ENCODE measurements at places on chromosomes 6 and 20. TPM values are rescaled to one million over a fixed set of nuclear protein-coding genes. Genes with fewer than 3 reads are reported as not detected.

The SRMS gene
- total RNA-seq: not detected

The OR10C1 gene
- total RNA-seq: not detected

The CDC25B gene
- total RNA-seq: 54.6 TPM

The CASS4 gene
- total RNA-seq: 3.0 TPM

The RNF39 gene
- total RNA-seq: not detected

The LY6G6D gene
- total RNA-seq: not detected

- DNase-seq: no peak
- H3K27ac ChIP-seq: no peak overlapping the region
- no peaks in the 10 kb centered on the region for H3K4me1 ChIP-seq
- no peaks in the 10 kb centered on the region for H3K36me3 ChIP-seq
- H3K4me3 ChIP-seq: no peak overlapping the region
- H3K27me3 ChIP-seq: no peaks in the 10 kb centered on the region
These were observed 35.3 kb upstream of the APCDD1L start for GRCh38 chr20:58550275-58551059.

DNA sequence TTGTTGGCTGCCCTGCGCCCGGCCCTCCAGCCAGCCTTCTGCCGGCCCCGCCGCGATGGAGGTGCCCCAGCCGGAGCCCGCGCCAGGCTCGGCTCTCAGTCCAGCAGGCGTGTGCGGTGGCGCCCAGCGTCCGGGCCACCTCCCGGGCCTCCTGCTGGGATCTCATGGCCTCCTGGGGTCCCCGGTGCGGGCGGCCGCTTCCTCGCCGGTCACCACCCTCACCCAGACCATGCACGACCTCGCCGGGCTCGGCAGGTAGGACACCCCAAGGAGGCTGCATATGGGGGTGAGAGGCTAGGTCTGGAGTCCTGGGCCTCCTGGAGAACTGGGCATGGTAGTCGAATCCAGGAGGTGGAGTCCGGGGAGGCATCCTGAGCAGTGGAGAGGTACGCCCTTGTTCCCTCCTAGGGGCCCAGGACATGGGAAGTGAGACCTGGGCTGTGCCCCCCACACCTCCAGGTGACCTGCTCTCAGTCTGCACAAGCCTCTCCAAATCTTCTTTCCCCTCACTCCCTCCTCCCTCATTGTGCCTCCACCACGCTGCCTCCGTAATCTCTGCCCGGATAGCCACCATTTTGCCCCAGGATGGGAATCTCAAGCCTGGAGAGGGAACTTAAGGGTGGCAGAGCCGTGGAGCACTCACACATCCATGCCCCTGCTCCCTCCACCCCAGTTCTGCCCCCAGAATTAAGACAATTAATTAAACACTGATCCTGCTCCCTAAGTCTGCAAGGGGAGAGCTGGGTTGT, 541 bp downstream of the CDC25B start:
- DNase-seq: no peak
- H3K36me3 ChIP-seq: peaks cover 31% of the 10 kb centered on the region
- peak overlapping the region; percentile 94 for H3K27ac ChIP-seq
- H3K27me3 ChIP-seq: no peaks in the 10 kb centered on the region
- H3K4me3 ChIP-seq: peak overlapping the region; percentile 98
- H3K4me1 ChIP-seq: peaks cover 45% of the 10 kb centered on the region

DNA sequence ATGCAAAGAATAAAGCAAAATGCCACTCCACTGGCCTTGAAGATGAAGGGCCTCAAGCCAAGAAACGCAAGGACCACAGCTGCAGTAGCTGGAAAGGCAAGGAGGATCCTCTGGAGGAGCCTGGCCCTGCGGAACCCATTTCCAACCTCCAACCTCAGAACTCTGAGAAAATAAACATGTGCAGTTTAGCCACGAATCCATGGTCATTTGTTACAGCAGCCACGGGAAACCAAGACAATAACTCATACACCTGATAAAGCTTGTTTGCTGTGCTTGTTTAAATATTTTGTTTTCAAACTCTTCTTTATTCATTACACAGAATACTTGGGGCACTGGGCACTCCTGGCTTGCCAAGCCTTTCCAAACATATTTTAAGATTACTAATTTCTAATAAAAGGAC, 10.4 kb downstream of the SERPINB6 start:
- H3K4me1 ChIP-seq: peaks cover 28% of the 10 kb centered on the region
- H3K27me3 ChIP-seq: no peaks in the 10 kb centered on the region
- no peak overlapping the region for H3K4me3 ChIP-seq
- H3K36me3 ChIP-seq: peaks cover 12% of the 10 kb centered on the region

DNA sequence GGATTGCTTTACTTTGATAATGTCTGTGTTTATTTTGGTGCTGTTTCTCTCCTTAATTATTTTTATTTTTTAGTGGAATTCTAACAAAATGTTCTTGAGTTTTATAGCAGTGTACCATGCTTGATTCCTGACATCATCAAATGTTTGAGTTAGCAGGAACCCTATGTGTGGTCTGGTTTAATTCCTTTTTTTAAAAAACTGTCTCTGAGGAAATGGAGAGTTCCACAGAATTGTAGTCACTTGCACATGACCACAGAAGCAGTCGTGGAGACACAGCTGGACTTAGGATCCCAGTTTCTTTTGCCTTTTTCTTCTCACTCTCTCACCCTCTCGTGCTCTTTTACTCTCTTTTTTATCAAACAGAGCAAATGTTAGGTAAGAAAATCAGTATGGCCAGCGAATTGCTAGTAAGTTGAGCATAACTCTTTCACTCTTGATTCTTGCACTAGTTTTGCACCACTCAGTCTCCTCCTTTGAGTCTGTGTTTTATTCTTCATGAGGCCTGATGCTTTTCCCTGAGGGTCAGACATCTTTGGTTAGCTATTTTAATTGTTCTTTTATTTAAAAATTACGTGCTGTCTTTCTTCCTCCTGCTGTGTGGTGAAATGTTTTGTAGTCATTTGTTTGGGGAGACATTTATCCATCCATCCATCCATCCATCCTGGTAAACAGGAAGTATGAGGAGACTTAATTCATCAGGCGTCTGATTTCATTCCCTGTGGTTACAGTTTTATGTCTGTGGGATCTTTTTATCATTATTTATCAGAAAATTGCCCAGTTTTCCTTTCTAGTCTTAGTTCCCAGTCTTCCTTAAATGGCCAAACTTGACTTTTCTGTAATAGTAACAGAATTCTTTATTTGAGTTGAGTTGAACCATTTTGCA, 83.0 kb downstream of the SCAF8 start:
- H3K4me3 ChIP-seq: no peak overlapping the region
- H3K4me1 ChIP-seq: peaks cover 6% of the 10 kb centered on the region
- H3K27ac ChIP-seq: no peak overlapping the region
- no peak for DNase-seq
- no peaks in the 10 kb centered on the region for H3K27me3 ChIP-seq

DNA sequence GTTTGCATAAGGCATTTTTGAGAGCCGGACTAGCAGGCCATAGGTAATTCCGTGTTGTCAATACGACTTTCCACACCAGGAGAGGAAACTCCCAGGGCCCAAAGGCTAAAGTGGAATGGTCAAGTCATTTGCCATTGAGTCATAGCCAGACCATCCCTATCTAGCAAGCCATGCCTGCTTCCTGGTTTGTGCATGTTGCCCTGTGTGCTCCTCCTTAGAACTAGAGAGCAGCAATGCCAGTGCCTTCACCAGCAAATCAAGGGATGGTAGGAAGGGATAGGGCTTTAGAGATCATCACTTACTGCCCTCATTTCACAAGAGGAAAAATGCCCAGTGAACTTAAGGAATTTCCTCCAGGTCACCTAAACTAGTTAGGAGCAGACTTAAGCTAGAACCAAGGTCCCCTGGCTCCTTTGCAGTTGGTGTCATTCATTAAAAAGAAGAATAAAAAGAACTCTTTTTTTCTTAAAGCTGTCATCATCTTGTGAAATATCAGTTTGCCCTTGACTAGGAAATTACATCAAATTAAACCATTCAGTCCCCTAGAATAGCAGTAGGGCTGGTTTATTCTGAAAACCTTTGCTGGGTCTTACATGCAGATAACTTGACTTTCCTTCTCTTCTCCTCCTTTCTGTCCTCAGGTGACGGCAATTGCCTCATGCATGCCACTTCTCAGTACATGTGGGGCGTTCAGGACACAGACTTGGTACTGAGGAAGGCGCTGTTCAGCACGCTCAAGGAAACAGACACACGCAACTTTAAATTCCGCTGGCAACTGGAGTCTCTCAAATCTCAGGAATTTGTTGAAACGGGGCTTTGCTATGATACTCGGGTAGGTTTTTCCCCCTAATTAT, 7.4 kb downstream of the TNFAIP3 start:
- peaks cover 68% of the 10 kb centered on the region for H3K4me1 ChIP-seq
- H3K27ac ChIP-seq: peak overlapping the region; percentile 91
- DNase-seq: no peak
- peak overlapping the region; percentile 100 for H3K4me3 ChIP-seq
- no peaks in the 10 kb centered on the region for H3K27me3 ChIP-seq

- H3K27ac ChIP-seq: no peak overlapping the region
- H3K27me3 ChIP-seq: no peaks in the 10 kb centered on the region
- no peaks in the 10 kb centered on the region for H3K36me3 ChIP-seq
- peak; percentile 0 for DNase-seq
These were observed 4.7 kb downstream of the PTK6 start for GRCh38 chr20:63532449-63532971.

DNA sequence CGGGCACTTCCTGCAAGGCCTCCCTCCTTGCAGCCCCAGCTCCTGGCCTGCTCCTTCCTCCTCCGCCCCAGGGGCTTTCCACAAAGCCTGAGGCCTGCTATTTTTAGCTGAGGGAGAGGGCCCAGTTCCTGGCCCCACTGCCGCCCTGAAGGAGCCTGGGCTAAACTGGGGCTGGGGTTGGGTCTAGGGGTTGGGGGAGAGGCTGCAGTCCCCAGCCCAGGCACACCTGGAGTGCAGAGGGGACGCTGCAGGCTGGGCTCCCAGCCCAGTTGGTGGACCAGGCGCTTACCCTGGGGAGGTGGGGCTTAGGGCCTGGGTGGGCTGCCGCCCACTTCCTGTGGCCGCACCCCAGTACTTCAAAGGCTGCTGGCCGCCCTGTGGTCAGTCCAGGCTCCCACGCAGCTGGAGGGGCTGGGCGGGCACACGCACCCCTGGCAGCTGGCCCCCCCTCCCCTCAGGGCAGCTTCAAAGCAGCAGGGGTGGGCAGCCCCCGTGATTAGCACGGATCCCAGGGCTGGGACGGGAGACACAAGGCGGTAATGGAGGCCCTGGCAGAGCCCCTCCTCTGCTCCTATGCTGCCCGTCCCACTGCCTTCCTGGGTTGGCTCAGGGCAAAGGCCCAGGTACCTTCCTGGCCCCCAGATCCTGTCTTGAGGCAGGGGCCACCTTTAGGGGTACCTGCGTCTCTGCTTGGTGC, 7.1 kb upstream of the ABHD16B start:
- DNase-seq: no peak
- H3K27ac ChIP-seq: no peak overlapping the region
- H3K36me3 ChIP-seq: no peaks in the 10 kb centered on the region
- H3K27me3 ChIP-seq: peaks cover 5% of the 10 kb centered on the region
- no peak overlapping the region for H3K4me3 ChIP-seq

GRCh38 chr20:57922083-57922482, 212.3 kb upstream of the PMEPA1 start:
- no peaks in the 10 kb centered on the region for H3K4me1 ChIP-seq
- no peak overlapping the region for H3K27ac ChIP-seq
- DNase-seq: no peak
- no peaks in the 10 kb centered on the region for H3K27me3 ChIP-seq
- H3K4me3 ChIP-seq: no peak overlapping the region

DNA sequence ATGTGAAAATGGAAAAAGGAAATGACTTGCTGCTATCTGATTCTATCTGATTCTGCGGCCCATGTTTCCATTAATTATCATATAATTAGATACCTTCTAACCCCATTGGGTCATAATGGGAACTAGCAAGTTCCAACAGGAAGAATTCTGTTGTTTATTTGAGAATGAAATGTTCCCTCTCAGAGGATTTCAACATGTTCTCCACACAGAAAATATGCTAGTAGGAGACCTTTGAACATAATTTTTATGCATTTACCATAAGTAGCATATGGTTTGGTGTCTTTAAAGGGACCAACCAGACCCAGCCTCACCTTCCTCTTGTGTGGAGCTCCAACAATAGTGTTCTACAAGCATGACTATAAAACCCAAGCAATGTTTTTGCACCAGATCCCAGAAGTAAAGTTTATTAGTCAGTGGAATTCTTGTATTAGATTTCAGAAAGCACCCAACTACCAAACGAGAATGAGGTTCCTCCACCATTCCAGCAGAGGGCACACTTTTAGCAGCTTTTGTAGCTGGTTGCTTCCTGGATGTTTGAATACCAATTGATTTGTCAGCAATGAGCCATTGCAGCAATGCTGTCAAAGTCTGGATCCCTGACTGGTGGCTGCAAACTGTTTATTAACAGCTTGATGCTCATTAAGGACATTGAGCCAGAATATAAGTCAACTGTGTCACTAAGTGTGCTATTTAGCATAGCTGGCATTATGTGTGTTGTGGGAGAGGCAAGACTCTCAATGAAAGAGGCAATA, 143.6 kb upstream of the GJE1 start:
- DNase-seq: peak; percentile 27
- H3K27me3 ChIP-seq: no peaks in the 10 kb centered on the region
- H3K27ac ChIP-seq: no peak overlapping the region
- H3K4me1 ChIP-seq: peaks cover 6% of the 10 kb centered on the region

DNA sequence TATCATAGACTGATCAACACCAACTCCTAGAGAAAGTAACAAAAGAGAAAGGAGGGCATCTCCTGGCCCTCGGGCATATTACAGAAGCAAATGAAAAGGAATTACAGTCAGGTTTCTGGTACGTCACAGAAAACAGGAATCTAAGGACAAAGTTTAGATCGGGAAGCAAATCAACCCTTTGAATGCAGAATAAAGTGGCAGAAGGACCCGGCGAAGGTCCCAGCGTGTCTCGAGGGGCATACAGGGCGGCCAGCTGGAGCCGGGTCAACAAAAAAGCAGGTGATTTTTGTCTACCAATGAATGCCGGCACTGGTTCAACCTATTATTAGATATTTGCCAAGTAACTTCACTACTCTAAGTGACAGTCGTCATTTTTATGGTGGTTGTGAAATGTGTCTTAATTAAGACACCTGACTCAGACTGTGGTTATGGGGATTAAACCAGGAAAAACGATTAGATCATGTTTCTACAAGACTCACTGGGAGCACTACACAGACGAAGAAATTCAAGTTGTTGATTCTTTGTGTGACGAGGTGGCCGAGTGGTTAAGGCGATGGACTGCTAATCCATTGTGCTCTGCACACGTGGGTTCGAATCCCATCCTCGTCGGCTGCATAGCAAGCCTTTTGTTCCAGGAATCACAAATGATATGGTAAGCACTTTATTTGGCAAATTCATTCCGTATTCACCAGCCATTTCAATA, 12.4 kb upstream of the ZSCAN9 start:
- peak; percentile 73 for DNase-seq
- H3K36me3 ChIP-seq: peaks cover 1% of the 10 kb centered on the region
- peak overlapping the region; percentile 74 for H3K4me3 ChIP-seq
- peaks cover 22% of the 10 kb centered on the region for H3K4me1 ChIP-seq

GRCh38 chr20:5928836-5929715, 21.3 kb downstream of the TRMT6 start:
- no peak overlapping the region for H3K27ac ChIP-seq
- H3K4me3 ChIP-seq: no peak overlapping the region
- no peaks in the 10 kb centered on the region for H3K36me3 ChIP-seq
- no peak for DNase-seq
